ENCODE measurements at places on chromosomes 2 and 18.

- DNase-seq: no peak
Observed at GRCh38 chr2:28602751-28603639, 107.1 kb downstream of the PLB1 start.

DNA sequence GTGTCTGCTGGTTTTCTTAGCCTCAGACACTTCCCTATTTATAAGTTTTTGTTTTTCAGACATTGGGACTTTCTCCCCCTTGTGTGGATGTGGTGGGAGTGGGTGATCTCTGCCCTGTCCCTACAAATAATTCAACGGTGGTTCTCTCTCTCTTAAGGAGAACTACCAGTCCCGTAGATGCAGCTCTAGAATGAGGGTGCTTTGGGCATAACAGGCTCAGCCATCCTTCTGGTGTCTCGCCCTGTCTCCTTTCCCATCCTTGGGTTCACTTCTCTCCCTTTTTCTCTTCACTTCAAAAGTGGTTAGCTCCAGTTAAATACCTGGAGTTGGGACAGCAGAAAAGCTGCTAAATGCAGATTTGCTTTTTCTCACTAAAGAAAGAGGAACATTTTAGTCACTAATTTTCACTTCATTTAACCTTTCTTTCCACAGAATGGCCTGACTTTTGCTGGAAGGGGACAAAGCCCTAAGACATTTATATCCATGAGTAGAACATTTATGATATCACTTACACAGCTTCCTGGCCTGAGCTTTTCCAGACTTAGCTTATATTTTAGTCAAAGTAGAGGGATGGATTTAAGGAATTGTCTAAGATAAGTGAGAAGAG is 121.2 kb upstream of the CXCR4 start:
- no peak for DNase-seq

GRCh38 chr2:8225798-8226197 is 456.1 kb upstream of the ID2 start:
- no peak for DNase-seq

DNA sequence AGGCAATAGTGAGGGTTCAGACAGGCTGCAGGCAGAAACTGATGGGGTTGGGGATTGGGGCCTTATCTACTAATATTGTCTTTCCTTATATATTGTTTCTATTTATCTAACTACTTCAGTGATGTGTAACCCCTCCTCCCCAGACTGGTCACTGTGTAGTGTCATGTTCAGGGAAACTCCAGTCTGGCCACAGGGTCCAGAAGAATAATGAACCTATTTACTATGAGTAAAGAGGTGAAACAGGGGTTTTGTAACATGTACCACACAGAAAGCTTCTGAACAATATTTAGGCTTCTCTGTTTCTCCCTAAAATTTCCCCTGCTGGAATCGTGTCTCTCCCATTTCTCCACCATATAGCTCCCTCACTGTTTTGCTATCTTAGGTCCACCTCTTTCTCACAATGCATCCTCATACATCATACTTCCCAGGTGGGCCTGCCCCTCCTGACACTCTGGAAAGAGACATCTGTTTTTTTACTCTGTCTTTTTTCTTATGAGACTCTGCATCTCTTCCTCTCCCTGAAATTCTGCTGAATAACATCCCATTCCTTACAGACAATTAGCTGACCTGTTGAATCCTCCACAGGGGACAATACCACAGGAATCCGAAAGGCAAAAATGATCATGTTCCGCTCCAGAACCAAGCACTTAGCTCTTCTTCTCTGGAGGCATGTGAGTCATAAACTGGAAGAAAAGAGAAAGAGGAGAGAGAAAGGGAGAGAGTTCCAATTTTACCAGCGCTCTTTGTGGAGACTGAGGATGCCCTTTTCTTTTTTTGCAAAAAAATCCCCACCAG is 154.8 kb downstream of the ZEB2 start:
- DNase-seq: no peak

DNA sequence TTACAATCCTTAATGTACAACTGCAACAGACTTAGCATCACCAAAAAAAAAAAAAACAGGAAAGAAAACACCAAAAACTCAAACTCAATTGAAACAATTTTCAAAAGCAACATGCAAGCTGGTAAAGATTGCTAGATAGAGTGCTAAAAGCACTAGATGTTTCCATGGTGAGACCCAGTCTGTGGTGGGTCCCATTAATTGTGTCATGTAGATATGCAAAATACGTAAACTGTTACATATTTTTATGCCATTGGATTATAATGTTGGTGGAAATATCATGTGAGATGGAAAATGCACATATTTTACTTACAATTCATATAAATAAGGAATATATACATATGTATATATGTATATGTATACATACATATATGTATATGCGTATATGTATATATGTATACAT is 30.5 kb downstream of the CSRNP3 start:
- DNase-seq: no peak

GRCh38 chr2:146918280-146918679 is 926.5 kb upstream of the ACVR2A start:
- DNase-seq: no peak

GRCh38 chr2:170434900-170435621 is 257.1 kb downstream of the MYO3B start:
- no peak for DNase-seq

- DNase-seq: no peak
Observed at GRCh38 chr2:60440079-60440766, 113.2 kb downstream of the BCL11A start.

GRCh38 chr2:98880266-98881152 is 55.5 kb downstream of the CRACDL start:
- no peak for DNase-seq

GRCh38 chr2:224259831-224260230 is 142.1 kb downstream of the FAM124B start:
- no peak for DNase-seq

DNA sequence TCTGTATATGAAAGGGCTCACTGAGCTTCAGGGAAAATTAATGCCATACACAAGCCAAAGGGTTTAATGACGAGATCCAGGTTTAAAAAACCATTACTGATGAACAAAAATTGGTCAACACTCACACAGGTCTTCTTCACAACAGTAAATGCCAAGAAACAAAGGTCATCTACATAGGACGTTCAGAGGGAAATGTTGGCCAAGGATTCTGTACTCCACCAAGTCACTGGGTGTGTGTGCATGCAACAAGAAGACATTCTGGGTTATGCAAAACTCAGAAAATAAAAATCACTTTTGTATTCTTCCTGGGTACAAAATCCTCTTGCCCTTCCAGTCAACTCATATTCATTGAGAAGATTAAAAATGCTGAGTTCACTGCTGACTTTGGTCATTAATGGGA is 78.3 kb downstream of the ACTR2 start:
- DNase-seq: no peak

- no peak for DNase-seq
Observed at GRCh38 chr2:235740821-235741220, 247.0 kb downstream of the AGAP1 start.

DNA sequence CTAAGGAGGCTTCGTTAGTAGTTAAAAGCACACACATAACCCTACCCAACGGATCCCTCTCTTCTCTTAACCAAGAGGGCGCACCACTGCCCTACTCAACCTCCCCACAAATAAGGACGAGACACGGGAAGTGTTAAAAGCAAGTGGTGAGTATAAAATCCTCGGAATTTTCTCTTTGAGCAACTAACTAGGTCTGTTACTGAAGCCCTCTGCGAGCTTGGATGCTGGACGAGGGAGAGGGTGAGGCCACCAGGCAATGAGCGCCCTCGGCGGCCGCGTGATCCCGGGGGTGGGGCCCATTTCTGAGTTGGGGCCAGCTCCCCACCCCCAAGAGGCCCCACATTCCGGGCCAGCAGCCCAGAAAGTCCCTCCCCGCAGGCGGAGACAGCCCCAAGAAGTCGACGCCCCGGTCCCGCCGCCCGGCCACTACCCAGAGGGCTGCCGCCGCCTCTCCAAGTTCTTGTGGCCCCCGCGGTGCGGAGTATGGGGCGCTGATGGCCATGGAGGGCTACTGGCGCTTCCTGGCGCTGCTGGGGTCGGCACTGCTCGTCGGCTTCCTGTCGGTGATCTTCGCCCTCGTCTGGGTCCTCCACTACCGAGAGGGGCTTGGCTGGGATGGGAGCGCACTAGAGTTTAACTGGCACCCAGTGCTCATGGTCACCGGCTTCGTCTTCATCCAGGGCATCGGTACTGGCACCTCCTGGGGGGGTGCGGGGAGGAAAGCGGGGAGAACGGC is at the start of gene CYBRD1:
TSS of gene CYBRD1 (plus strand) at position 423 of the 736 bp plus-strand sequence. CDS start at position 495, 72 bp downstream.
- no peak for DNase-seq

- DNase-seq: no peak
Observed at GRCh38 chr18:13353084-13353823, 134.7 kb downstream of the LDLRAD4 start.

DNA sequence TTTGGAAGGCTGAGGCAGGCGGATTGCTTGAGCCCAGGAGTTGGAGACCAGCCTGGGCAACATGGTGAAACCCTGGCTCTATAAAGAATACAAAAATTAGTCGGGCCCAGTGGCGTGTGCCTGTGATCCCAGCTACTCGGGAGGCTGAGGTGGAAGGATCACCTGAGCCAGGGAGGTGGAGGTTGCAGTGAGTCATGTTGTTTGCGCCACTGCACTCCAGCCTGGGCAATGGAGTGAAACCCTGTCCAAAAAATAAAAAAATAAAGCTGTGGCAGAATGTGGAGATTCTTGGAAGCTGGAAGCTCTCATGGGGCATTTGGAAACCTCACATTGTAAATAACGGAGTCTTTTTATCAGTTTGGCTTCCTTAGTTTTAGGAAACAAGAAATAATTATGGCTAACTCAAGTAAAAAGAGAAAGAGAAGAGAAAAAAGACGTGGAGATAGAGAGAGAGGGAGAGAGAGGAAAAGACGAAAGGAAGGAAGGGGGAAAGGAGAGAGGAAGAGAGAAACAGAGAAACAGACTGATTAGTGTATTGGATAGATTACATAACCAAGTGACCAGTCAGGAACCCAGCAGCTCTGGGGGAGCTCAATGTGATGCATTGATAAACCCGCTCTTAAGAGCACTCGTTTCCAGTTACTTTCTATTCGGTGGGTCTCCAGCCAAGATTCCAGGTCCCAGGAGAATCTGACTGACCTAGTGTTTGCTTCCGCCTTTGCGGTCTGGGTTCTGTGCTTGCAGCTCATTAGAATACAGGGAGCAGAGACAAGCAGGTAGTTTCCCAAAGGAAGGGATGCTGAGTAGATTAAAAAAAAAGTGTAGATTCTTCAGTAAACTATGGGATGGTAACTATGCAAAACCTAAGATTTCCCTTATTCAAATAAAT is 1.1 kb upstream of the SPAST start:
- no peak for DNase-seq

- DNase-seq: no peak
Observed at GRCh38 chr2:106516436-106516835, 29.3 kb downstream of the CD8B2 start.

- no peak for DNase-seq
Observed at GRCh38 chr2:63669596-63669995, 80.8 kb downstream of the MDH1 start.

GRCh38 chr2:175579646-175580045 is 398.1 kb upstream of the ATP5MC3 start:
- DNase-seq: no peak

- no peak for DNase-seq
Observed at GRCh38 chr2:163401481-163401880, 334.3 kb downstream of the FIGN start.

- DNase-seq: no peak
Observed at GRCh38 chr18:44039826-44040225, 640.9 kb upstream of the SETBP1 start.

DNA sequence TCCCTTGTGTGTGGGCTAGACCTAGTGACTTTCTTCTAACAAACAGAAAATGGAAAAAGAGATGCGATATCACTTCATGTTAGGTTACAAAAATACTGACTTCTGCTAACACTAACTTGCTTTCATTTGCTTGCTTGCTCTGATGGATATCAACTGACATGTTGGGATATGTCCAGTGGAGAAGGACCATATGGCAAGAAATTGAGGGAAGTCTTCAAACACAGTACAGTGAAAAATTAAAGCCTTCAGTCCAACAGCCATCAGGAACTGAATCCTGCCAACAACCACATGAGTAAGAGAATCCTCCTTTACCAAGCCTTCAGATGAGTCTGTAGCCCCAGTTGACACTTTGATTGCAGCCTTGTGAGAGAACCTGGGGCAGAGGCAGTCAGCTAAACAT is 143.9 kb downstream of the MAIP1 start:
- no peak for DNase-seq

DNA sequence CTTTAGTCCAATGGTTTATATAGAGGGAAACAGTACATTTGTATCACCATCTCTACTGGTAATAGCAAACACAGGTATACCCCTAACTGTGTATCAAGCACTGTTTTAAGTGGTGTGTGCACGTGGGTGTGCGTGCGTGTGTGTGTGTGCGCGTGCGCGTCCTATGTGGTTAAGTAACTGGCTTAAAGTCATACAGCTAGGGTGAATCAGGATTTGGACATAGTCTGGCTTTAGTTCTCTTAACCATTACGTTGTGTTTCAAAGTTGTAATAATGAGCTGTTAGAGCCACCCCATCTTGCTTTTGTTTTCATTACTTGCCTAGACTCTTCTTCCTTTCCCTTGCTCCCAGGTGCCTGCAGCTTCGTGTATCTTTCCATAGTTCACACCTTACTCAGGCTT is 2.1 kb downstream of the HADHB start:
- DNase-seq: no peak

- no peak for DNase-seq
Observed at GRCh38 chr2:80008596-80008995, 296.0 kb downstream of the LRRTM1 start.

GRCh38 chr2:129006135-129006886 is 687.6 kb upstream of the HS6ST1 start:
- no peak for DNase-seq

GRCh38 chr2:118750959-118751565 is 96.4 kb downstream of the EN1 start:
- DNase-seq: no peak

- no peak for DNase-seq
Observed at GRCh38 chr2:71962911-71963694, 184.6 kb downstream of the CYP26B1 start.

GRCh38 chr2:10993001-10993481 is 81.3 kb downstream of the KCNF1 start:
- no peak for DNase-seq

DNA sequence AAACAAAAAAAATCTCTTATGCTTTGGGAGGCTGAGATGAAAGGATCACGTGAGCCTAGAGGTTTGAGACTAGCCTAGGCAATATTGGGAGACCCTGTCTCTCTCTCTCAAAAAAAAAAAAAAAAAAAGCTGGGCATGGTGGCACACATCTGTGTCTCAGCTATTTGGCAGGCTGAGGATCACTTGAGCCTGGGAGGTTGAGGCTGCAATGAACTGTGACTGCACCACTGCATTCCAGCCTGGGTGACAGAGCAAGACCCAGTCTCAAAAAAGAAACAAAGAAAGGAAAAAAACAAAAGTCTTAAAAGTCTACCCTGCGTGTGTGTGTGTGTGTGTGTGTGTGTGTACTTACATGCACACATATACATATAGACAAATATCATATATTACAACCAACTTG is 25.3 kb upstream of the OR6B3 start:
- no peak for DNase-seq

GRCh38 chr2:241887806-241888522 is 18.4 kb downstream of the RTP5 start:
- DNase-seq: no peak

DNA sequence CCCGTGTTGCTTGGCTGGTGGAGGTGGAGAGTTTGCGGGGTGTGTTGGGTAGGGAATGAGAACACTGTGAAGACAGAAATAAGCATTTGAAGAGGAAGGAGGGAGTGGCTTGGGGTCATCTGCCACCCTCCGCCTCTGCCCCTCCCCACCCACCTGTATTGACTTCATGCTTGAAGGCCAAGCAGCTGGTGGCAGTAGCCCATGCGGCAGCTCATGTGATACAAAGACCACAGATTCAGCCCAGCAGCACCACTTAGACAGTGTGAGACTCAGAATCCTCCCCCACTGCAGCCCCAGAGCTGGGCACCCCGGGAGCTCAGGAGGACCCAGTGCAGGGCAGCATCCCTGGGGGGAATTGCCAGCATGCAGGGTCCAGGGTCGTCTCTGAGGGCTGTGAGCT is 15.4 kb downstream of the NPPC start:
- DNase-seq: no peak

Data from AG04449 (cell line).